Cortex of kidney (tissue), 1 donor: ENCODE measurements at places on chromosomes 11 and 22.

- DNase-seq, result no peak
Observed at GRCh38 chr22:32714458-32715430, 86.8 kb upstream of the TIMP3 start.

- DNase-seq, result no peak
Observed at GRCh38 chr11:64869571-64870175, 8.7 kb downstream of the EHD1 start.

DNA sequence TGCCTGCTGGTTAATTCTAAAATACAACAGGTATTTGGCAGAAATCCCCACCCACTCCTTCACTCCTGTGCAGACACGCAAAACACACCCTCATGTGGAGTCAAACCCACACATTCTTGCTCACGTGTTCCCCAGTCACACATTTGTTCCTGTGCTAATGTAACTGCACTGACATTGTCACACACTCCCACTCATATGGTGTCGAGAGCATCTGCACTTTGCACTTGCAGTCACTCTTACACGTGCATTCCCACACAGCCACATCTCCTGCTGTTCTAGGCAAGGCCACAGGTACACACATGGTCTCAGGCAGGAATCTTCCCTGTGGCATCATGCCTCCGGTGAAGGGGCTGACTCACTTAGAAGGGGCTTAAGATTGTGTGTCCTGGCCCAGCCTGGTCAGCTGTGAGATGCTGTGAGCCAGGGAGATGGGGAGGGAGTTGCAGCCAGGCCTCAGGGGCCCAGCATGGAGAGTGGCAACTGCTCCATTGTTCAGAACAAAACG, 395.0 kb downstream of the TENM4 start:
- no peak for DNase-seq

DNA sequence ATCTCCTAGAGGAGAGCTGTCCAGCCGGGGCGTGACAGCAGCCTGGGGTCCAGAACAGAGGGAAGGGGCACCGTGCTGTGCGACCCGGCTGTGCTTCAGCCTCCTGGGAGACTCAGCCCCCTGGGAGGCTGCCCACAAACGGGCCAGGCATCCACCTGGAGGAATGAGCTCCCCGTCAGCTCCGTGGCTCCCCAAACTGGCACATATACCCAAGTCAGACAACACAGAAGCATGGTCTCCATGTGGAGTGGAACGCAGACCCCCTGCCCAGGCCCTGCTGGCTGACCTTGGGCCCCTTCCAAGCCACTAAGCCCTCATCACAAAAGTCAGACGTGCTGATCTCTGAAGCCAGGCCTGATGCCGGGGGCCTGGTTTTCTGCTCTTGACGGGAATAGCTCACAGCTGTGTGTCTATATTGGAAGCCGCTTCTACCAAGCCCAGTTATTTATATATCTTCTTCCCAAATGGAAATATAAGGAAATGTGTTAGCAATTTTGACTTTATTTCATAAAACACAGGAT, 91.7 kb downstream of the BRD1 start:
- no peak for DNase-seq

- DNase-seq, result no peak
Observed at GRCh38 chr11:11244470-11245080, 108.5 kb downstream of the CSNK2A3 start.

- DNase-seq, result no peak
Observed at GRCh38 chr11:121539000-121539399, 86.2 kb upstream of the SORL1-AS1 start.

DNA sequence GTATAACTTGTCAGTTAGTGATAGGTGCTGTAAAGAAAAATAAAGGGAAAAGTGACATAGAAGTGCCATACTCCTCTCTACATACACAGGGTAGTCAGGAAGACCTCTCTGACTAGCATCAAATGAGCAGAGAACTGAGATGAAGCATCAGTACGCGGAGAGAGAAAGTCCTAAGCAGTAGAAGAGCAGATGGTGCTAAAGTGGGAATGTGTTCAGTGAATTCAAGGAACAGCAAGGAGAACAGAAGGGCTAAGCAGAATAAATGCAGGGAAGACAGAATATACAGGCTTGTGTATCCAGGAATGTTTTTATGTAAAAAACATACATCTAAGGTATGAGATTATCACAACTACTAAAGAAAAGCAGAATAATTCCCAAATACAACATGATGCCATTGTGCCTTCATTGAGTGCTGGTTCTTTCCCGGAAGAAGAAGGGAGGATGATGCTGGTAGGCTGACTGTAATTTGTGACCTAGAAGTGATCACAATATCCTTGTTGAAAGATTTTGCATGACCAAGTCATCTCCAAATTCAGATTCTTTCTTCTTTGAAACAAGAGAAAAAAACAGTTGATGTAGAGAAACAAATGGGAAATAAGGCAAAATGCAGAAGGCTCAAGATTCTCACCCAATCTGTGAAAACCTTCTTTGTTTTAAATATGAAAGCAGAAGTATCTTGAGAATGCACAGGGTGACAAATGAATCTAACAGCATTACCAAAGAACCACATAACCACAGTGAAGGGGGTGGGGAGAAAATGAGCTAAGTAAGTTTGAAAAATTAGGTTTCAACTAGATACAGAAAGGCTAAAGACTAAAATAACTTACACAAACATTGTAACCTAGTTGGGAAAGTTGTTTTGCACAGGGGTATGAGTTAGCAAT, 20.5 kb downstream of the MRE11 start:
- DNase-seq, result no peak

DNA sequence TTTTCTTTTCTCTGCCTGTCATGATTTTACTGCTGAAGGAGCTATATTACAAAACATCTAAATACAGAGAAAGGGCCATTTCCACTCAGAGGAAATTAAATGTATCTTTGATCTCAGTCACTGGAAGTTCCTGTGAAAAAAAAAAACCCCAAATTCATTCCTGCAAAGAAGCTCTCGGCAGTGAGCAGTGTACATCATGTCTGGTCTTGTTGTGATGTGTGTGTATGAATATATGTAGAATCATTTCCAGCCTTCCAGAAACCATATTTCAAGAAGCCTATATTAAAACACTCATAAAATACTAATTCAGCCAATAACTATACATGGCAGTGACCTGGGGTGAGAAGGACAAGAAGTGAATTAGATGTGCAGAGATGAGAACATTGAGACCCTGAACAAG, 393.2 kb upstream of the TENM4 start:
- no peak for DNase-seq

DNA sequence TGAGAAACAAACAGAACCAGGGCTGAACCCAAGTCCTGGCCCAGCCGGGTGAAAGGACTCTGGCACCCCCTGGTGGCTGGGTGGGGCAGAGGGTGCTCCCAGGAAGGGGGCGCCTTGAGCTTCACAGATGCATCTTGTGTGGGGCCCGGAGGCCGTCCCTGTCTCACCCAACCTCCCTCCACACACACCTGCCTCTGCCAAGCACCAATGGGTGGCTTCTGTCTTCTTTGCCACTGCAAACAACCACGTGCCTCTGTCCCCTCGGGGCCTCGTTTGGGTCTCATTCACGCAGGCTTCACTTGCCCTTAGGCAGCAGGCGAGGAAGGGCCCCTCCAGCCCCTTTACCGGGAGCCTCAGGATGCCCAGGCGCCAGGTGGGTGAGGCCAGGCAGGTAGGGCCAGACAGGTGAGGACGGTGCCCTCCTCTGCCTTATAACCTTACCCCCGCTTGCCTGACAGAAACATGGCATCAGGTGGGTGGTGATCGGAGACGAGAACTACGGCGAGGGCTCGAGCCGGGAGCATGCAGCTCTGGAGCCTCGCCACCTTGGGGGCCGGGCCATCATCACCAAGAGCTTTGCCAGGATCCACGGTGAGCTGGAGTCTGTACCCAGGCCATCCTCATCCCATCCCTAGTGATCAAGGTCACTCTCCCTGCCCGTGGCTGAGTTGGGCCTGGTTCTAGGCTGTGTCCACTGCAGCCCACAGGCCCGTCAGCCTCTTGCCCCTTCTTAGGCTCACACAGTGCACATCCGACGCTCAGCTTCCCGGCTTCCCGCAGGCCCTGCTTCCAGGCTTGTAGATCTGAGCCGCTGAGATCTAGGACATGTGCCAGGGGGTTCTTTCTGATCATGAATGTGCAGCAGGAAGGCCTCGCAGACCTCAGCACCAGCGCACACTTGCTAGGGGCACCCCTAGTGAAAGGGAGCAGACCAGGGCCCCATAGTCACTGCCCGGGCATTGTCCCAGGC, 17.2 kb downstream of the POLR3H start:
- no peak for DNase-seq

DNA sequence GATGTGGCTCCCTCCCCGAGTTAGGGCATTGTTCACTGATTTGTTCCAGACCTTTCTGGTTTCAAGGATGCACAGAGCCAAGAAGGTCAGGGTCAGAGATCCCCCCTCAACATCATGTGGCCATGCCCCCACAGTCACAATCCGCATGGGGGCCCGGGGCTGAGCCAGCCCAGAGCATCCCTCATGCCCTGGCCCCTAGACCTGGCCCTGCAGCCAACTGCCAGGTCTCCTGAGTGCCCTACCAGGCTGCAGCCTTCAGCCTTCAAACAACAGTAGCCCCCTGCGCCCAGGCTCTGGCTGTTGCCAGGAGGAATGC, 142.4 kb downstream of the CRYBB2 start:
- no peak for DNase-seq

GRCh38 chr11:131190446-131190845, 180.0 kb upstream of the NTM start:
- no peak for DNase-seq

GRCh38 chr22:22692707-22693530, 48.5 kb downstream of the GGTLC2 start:
- DNase-seq, result no peak

DNA sequence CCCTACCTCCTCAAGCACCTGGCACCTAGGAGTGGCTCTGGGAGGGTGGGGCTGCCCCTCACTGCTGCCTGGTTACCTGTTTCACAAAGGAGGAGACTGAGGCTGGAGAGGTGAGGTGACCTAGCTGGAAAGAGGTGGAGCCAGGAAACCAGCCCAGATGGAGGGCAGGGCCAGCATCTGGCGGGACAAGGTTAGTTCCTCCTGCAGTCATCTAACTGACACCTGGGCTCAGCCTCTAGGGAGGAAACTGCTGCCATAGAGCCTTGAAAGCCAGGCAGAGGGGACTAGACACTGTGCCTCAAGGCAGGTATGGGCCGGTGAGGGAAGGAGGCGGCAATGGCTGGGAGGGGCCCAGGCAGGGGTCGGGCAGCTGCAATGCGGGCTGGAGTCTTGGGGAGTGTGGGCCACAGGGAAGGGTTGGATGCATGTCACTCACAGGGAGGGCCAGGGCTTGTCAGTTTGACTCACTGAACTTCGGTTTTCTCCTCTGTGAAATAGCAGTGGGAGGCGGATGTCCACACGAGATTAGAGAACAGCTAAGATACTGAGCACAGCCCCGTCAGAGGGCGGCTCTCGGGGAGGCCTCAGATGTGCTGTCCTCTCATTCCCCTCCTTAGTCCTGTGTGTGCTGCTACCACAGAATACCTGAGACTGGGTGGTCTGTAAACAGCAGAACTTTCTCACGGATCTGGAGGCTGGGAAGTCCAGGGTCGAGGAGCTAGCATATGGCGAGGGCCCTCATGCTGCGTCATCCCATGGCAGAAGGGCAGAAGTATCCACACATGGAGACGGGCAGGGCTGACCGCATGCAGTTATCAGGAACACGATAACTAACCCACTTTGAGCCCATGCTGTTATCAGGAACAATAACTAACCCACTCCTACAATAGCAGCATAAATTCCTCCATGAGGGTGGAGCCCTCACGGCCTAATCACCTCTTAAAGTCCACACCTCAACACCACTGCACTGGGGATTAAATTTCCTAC, 16.1 kb downstream of the MGAT3 start:
- no peak for DNase-seq
